Activated T-helper 1 cell treated with anti-CD3 and anti-CD28 coated beads, Interleukin-12 subunit alpha, Interleukin-12 subunit beta, Interleukin-2, Interleukin-4 antibody, amounts not matched to agents 30 ng/mL and 10 ng/mL and 1 ng/mL, durations not matched to agents 14 hours and 24 hours and 36 hours (primary cell): ENCODE measurements at places on chromosomes 4 and X. TPM values are rescaled to one million over a fixed set of nuclear protein-coding genes. Genes with fewer than 3 reads are reported as not detected.
A peak's percentile ranks its signal among the peaks of the same experiment; 100 is the strongest.

- no peak for DNase-seq
These were observed 145.8 kb upstream of the ATP6AP2 start for GRCh38 chrX:40434947-40435346.

DNA sequence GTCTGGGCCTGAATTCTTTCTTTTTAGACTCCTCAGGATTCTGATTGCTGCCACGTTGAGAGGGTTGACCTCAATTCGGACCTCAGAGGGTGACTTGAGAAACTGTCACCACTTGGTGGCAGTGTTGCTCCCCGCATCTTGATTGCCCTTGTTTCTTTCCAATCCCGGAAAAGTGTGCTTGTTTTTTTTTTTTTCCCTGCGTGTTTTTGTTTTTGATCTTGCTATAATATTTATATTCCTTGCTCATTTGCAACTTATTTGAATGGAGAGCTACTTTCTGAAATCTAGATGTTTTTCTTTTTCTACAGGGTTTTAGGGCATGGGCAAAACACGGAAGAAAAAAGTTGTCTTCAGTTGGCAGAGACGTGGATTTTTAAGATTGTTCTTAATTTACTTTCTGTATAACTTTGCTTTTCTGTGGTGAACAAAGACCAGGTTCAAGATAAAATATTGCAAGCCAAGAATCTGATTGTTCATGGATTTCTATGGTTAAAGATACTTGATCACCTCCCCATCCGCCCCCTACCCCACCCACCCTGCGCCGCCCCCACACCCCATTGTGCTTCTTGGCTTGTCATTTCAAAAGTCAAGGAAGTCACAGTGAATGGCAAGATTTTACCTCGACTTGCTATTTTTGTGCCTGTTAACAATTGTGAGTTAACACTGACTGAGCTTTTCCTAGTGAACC is 102.0 kb downstream of the PTTG2 start:
- peak; percentile 42 for DNase-seq

GRCh38 chr4:7383266-7383665 is 51.5 kb downstream of the PSAPL1 start:
- no peak for DNase-seq

- no peak for DNase-seq
These were observed 111.5 kb upstream of the UGT8 start for GRCh38 chr4:114487101-114487500.

- no peak for DNase-seq
These were observed 62.7 kb upstream of the HELT start for GRCh38 chr4:184955636-184956035.

GRCh38 chrX:115547448-115547847 is 13.5 kb upstream of the PLS3 start:
- DNase-seq, result no peak

- no peak for DNase-seq
These were observed 1.7 kb upstream of the USP27X start for GRCh38 chrX:49877397-49878101.

GRCh38 chr4:1715002-1715758 is 3.1 kb upstream of the SLBP start:
- DNase-seq, result no peak

GRCh38 chrX:150036641-150037040 is 98.3 kb upstream of the EOLA2 start:
- DNase-seq, result no peak

DNA sequence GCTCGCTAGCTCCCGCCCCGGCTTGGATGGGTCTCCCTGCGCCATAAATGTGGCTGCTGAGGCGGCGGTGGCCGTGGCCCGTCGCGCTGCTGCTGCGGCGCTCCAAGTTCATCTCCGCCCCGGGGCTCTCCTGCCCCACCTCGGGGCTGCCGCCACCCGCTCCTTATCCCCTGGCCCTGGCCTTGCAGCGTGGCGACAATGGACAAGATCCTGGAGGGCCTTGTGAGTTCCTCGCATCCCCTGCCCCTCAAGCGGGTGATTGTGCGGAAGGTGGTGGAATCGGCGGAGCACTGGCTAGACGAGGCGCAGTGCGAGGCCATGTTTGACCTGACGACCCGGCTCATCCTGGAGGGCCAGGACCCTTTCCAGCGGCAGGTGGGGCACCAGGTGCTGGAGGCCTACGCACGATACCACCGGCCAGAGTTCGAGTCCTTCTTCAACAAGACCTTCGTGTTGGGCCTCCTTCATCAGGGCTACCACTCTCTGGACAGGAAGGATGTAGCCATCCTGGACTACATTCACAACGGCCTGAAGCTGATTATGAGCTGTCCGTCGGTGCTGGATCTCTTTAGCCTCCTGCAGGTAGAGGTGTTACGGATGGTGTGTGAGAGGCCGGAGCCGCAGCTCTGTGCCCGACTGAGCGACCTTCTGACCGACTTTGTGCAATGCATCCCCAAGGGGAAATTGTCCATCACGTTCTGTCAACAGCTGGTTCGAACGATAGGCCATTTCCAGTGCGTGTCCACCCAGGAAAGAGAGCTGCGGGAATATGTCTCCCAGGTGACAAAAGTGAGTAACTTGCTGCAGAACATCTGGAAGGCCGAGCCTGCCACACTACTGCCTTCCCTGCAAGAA is 763 bp downstream of the USP38 start:
- peak; percentile 14 for DNase-seq

- DNase-seq, result no peak
These were observed 91.3 kb upstream of the DCLK2 start for GRCh38 chr4:149986917-149987316.

DNA sequence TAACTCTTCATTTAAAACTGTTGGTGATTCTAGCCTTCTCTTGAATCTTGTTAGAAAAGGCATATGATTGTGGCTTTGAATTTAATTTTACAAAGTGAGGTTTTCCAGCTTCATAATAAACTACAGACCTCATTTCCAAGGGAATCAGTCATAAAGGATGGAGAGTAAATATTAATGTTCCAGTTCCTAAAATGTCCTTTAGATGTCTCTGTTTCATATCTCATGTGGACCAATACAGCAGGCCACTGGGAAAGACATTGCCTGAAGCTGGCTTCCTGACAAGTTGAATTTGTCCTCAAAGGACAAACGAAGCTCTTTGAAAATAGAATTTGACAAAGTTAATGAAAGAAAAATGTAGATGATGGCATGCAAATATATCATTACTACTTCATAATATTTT is 125.4 kb downstream of the ZNF330 start:
- no peak for DNase-seq

DNA sequence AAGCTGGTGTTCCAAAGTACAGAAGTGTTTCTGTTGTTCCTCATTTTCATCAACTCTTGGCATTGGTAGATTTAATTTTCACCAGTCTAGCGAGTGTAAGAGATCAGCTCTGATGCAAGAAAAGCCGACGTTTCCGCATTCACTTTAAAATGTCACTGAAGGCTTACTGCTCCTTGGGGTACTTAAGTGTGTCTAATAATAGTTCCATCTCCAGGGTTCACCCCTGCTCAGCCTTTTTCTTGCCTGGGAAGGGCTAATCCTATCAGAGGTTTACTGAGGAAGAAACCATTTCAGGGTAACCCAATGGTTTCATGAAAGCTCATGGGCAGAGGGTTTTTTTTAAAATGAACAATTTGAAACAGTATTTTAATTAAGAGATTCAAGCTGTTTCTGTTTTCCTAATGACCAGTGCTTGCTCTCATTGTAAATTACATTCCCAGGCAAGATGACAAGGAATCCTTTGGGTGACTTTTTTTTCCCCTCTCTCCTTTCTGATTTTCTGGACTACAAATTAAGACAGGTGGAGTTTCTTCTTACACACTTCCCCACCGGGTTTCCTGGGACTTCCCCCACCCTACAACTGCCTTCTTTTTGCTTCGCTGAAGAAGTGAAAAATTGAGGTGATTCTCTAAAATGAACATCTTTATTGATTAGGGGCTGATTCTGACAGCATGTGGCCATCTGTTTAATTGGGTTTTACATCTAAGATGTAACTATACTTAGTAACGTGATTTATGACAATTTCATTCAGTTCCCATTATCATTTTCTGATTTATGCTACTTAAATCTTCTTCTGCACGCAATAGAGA is 78.7 kb upstream of the CBLL2 start:
- DNase-seq, result no peak

- DNase-seq, result no peak
These were observed 22.9 kb upstream of the CPE start for GRCh38 chr4:165355900-165356300.

DNA sequence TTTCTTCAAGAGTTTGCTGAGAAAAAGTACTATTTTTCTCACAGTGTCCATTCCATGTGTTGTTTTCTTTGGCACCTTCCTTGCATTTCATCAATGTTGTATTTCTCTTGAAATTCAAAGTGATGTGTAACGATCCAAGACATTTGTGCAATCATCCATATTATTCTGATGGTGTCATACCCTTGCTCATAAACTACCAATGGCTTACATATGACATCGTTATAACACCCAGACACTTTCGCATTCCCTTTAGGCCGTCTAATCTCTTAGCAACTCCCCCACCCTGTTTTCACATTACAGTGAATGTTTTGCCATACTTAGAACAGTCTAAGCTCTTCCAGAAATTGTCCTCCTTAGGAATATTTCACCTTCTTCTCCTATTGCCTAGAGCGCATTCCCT is 1779.0 kb downstream of the PCDH7 start:
- DNase-seq, result no peak

Gene MSMO1
- 74.1 and 93.1 TPM in 2 replicates for total RNA-seq

Gene TEX11
- total RNA-seq, result 0.12 TPM in 1 of 2 replicates, not detected in the other

Gene ADGRG2
- not detected in 2 replicates for total RNA-seq

Gene PPP4R3C
- not detected in 2 replicates for total RNA-seq

Gene GRIA2
- not detected in 2 replicates for total RNA-seq

Gene USP17L12
- not detected in 2 replicates for total RNA-seq

Gene MCF2
- 0.34 and 0.52 TPM in 2 replicates for total RNA-seq
